ENCODE measurements at places on chromosomes 12 and 14. TPM values are rescaled to one million over a fixed set of nuclear protein-coding genes. Genes with fewer than 3 reads are reported as not detected.
A peak's percentile ranks its signal among the peaks of the same experiment; 100 is the strongest.

DNA sequence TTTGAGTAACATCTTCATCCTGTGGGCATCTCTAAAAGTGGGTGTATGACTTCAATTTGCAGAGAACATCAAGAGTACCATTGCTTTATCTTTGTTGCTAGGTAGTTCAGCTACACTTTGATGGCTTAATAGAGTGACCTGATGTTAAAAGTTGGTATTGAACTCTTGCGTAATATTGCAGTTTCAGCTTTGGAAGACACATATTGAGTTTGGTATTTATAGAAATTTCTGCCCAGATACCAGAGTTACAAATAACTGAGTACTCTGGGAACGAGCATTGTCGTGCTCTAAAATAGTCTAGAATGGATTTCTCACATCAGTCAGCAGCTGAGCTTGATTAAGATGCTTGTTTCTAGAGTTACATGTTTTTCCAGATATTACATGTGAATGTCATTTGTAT is 24.8 kb upstream of the AKAP5 start:
- no peak for DNase-seq
- H3K27ac ChIP-seq = no peak overlapping the region
- H3K36me3 ChIP-seq = peaks cover 76% of the 10 kb centered on the region
- peaks cover 36% of the 10 kb centered on the region for H3K4me1 ChIP-seq
- H3K27me3 ChIP-seq = no peaks in the 10 kb centered on the region

- no peak overlapping the region for H3K4me3 ChIP-seq
- H3K27me3 ChIP-seq = peaks cover 17% of the 10 kb centered on the region
- H3K4me1 ChIP-seq = peaks cover 24% of the 10 kb centered on the region
- no peaks in the 10 kb centered on the region for H3K36me3 ChIP-seq
- H3K27ac ChIP-seq = peak overlapping the region; percentile 76
Observed at GRCh38 chr14:92759679-92760523, 11.5 kb upstream of the LGMN start.

GRCh38 chr12:128807161-128807724 is 16.5 kb downstream of the SLC15A4 start:
- H3K36me3 ChIP-seq = peaks cover 50% of the 10 kb centered on the region
- no peak for DNase-seq
- no peak overlapping the region for H3K27ac ChIP-seq
- peaks cover 23% of the 10 kb centered on the region for H3K4me1 ChIP-seq
- H3K4me3 ChIP-seq = no peak overlapping the region

DNA sequence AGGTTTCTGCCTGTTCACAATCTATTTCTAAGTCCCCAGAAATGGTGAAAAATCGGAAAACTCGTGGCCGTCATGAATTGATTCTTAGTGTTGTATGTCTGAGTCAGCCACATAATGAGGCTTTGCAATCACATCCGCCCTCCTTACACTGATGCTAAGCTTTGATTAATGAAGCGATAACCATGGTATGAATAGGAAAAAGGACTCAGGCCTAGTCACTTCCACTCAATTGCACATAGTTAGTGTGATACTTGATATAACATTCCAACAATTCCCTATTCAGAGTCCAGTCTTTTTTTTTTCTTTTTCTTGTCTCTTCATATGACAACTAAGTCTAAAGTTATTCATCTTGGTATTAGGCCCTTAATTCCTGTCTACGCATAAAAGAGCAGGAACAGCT is 1231.0 kb downstream of the VRK1 start:
- H3K27me3 ChIP-seq = no peaks in the 10 kb centered on the region
- DNase-seq = no peak
- no peaks in the 10 kb centered on the region for H3K36me3 ChIP-seq
- no peak overlapping the region for H3K27ac ChIP-seq
- H3K4me3 ChIP-seq = no peak overlapping the region

DNA sequence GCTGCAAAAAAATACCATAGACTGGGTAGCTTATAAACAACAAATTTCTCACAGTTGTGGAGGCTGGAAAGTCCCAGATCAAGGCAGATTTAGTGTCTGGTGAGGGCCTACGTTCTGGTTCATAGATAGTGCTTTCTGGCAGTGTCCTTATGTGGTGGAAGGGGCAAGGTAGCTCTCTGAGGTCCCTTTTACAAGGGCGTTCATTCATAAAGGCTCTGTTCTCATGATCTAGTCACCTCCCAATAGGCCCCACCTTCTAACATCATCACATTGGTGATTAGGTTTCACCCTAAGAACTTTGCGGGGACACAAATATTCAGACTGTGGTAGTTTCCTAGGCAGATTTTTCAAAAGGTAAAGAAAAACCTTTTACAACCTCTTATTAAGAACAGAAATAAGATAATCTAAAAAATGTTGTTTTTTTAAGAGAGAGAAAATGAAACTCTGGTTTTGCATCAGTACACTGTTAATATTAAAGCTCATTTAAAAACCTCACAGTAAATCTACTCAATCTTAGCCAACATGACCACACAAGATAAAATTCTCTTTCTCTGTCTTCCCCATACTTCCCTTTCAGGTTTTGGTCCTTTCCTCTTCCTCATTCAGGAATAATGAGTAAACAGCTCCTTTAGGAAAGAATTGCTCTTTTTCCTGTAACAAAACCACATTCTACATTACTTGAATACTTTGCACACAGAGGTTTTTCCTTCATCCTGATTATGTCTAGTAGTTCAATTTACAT is 117.5 kb downstream of the UNC79 start:
- no peaks in the 10 kb centered on the region for H3K4me1 ChIP-seq
- no peaks in the 10 kb centered on the region for H3K36me3 ChIP-seq
- H3K4me3 ChIP-seq = no peak overlapping the region
- H3K27me3 ChIP-seq = peaks cover 19% of the 10 kb centered on the region

- H3K27ac ChIP-seq = peak overlapping the region; percentile 98
- no peaks in the 10 kb centered on the region for H3K27me3 ChIP-seq
- peak overlapping the region; percentile 87 for H3K4me3 ChIP-seq
Observed at GRCh38 chr14:77033622-77034589, 5.4 kb upstream of the IRF2BPL start.

DNA sequence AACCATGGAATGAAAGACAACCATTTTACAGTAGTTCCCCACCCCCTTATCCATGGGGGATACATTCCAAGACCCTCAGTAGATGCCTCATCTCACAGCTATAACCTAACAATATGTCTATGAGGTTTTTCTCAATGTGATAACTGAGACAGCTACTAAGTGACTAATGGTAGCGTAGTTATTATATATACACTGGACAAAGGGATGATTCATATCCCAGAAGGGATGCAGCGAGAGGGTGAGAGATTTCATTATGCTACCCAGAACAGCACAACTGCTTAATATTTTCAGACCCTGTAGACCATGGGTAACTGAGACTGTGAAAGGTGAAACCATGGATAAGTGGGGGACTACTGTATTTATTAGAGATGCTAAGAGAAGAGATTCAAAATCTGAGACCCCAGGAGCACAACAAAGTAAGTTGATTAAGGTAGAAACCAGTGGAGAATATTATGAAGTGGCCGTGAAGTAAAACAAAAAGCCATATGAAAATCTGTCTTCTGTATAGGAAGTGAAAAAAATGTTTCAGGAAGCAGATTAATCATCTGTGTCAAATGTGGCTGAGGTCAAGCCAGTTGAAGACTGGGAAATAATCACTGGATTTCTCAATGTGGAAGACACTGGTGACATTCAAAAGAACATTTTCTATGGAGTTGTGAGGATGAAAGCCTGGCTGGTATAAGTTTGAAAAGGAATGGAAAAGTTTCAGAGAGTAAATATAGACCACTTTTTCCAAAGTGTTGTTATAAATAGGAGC is 77.2 kb downstream of the RPL10L start:
- no peaks in the 10 kb centered on the region for H3K27me3 ChIP-seq
- no peak for DNase-seq
- H3K4me3 ChIP-seq = no peak overlapping the region
- H3K4me1 ChIP-seq = no peaks in the 10 kb centered on the region

DNA sequence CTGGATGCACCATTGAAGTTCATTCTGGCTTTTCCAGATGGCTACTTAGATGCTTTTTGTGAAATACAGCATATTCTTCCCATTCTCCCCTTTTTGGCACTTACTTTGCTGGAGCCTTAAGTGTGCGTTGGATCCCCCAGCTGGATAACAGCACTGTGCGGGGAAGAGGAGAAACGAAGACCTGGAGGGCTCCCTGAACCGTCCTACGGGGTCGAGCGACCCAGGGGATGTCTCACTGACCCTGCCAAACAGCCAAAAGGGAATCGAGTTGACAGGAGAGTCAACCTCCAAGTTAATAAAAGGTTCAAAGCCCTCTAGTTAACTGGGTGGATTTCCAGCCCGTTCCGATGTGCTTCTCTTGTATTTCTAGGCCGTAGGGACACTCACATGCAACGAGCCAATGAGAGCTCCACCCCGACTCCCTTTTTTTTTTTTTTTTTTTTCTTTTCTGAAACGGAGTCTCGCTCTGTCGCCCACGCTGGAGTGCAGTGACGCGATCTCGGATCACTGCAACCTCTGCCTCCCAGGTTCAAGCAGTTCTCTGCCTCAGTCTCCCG is 1.0 kb upstream of the CAMKK2 start:
- peak overlapping the region; percentile 78 for H3K4me3 ChIP-seq
- peak overlapping the region; percentile 81 for H3K27ac ChIP-seq
- peaks cover 22% of the 10 kb centered on the region for H3K4me1 ChIP-seq
- no peaks in the 10 kb centered on the region for H3K27me3 ChIP-seq
- DNase-seq = peak; percentile 88

GRCh38 chr12:7966563-7966962 is 30.6 kb upstream of the SLC2A3 start:
- peaks cover 36% of the 10 kb centered on the region for H3K36me3 ChIP-seq
- no peaks in the 10 kb centered on the region for H3K27me3 ChIP-seq
- H3K4me1 ChIP-seq = peaks cover 23% of the 10 kb centered on the region
- H3K27ac ChIP-seq = peak overlapping the region; percentile 20
- peak; percentile 36 for DNase-seq
- H3K4me3 ChIP-seq = peak overlapping the region; percentile 49

GRCh38 chr12:114657597-114657920 is 26.4 kb downstream of the TBX3 start:
- peaks cover 12% of the 10 kb centered on the region for H3K27me3 ChIP-seq
- no peaks in the 10 kb centered on the region for H3K4me1 ChIP-seq
- no peaks in the 10 kb centered on the region for H3K36me3 ChIP-seq
- no peak overlapping the region for H3K4me3 ChIP-seq
- H3K27ac ChIP-seq = no peak overlapping the region

GRCh38 chr12:66829660-66830325 is 150.9 kb upstream of the GRIP1 start:
- no peak overlapping the region for H3K4me3 ChIP-seq
- DNase-seq = peak; percentile 22
- H3K36me3 ChIP-seq = no peaks in the 10 kb centered on the region
- peak overlapping the region; percentile 48 for H3K27ac ChIP-seq

DNA sequence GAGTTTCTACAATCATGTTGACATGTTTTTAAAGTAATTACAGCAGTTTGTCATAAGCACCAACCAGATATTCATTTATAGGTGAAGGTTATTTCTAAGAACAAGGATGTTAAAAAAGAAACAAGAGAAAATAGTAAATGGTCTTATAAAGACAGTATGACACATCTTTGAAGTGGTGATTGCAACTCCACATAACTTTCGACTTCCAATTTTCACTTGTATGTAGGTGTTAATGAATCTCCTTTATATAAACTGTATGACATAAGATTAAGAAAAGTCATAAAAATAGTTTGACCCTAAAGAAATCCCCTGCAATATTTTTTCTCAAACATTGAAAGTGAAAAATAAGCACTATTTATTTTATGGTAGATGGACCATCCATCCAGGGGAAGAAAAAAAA is 144.8 kb upstream of the PTPRQ start:
- no peak overlapping the region for H3K4me3 ChIP-seq
- H3K4me1 ChIP-seq = no peaks in the 10 kb centered on the region
- no peaks in the 10 kb centered on the region for H3K27me3 ChIP-seq
- no peak overlapping the region for H3K27ac ChIP-seq
- no peaks in the 10 kb centered on the region for H3K36me3 ChIP-seq
- DNase-seq = no peak

GRCh38 chr12:13194401-13195110 is 2.0 kb upstream of the EMP1 start:
- H3K4me1 ChIP-seq = peaks cover 23% of the 10 kb centered on the region
- H3K36me3 ChIP-seq = no peaks in the 10 kb centered on the region
- H3K27me3 ChIP-seq = peaks cover 4% of the 10 kb centered on the region
- H3K4me3 ChIP-seq = no peak overlapping the region

- DNase-seq = no peak
- no peaks in the 10 kb centered on the region for H3K4me1 ChIP-seq
- no peak overlapping the region for H3K27ac ChIP-seq
- no peak overlapping the region for H3K4me3 ChIP-seq
- H3K27me3 ChIP-seq = peaks cover 22% of the 10 kb centered on the region
Observed at GRCh38 chr14:54299410-54300363, 97.1 kb upstream of the CDKN3 start.

DNA sequence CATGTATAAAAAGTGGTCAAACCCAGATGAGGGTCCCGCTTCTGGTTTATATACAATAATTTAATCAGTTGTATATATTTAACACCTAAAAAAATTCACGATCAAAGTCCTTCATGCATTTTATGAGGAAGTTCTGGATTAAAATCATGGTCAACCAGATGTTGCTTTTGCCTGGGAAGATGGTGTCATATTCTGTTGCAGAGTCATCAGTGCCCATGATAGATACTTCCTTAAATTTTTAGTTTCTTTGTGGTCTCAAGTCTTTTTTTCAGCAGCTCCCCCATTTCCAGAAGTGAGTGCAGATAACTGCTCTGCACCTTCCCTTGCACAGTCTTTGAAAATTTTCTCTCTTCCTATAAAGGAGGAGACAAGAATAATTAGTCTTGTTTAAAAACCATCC is 16.1 kb downstream of the ERP29 start:
- H3K4me1 ChIP-seq = peaks cover 19% of the 10 kb centered on the region
- peaks cover 43% of the 10 kb centered on the region for H3K36me3 ChIP-seq
- peak overlapping the region; percentile 14 for H3K27ac ChIP-seq
- no peaks in the 10 kb centered on the region for H3K27me3 ChIP-seq
- no peak overlapping the region for H3K4me3 ChIP-seq

- H3K4me3 ChIP-seq = no peak overlapping the region
- H3K36me3 ChIP-seq = peaks cover 55% of the 10 kb centered on the region
- H3K27me3 ChIP-seq = no peaks in the 10 kb centered on the region
- H3K27ac ChIP-seq = no peak overlapping the region
- no peak for DNase-seq
Observed at GRCh38 chr12:110537605-110538409, 35.7 kb downstream of the RAD9B start.

DNA sequence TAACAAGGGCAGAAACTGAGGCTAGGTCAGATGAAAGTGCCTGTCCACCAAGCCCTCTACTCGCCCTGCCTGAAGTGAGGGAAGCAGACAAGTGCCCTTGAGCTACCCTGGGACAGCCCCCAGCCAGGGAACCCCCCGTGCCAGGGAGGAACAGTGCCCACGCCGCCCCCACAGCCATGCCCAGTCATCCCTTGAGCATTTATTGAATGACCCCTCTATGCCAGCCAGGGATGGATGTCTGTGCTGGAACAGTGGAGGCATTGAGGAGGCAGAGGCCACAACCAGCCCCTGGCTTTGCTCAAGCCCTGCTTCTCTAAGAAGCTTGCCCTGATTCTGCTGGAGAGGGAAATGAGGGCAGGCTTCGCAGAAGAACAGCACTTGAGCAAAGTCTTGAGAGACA is 3.7 kb upstream of the AQP6 start:
- H3K27ac ChIP-seq = no peak overlapping the region
- no peak for DNase-seq
- H3K27me3 ChIP-seq = peaks cover 16% of the 10 kb centered on the region

- H3K36me3 ChIP-seq = peaks cover 27% of the 10 kb centered on the region
- H3K27ac ChIP-seq = no peak overlapping the region
- H3K27me3 ChIP-seq = no peaks in the 10 kb centered on the region
- H3K4me1 ChIP-seq = peaks cover 31% of the 10 kb centered on the region
- DNase-seq = no peak
Observed at GRCh38 chr12:64752833-64753238, 6.4 kb downstream of the GNS start.

CFAP251 gene
- total RNA-seq = 2.9 TPM

AQP5 gene
- not detected for total RNA-seq

EML1 gene
- total RNA-seq = 0.56 TPM

LRRIQ1 gene
- not detected for total RNA-seq

TAS2R30 gene
- total RNA-seq = 2.3 TPM

VRK1 gene
- 82.4 TPM for total RNA-seq

NRXN3 gene
- total RNA-seq = not detected

BEGAIN gene
- 5.5 TPM for total RNA-seq

GYS2 gene
- not detected for total RNA-seq

All from activated CD8-positive, alpha-beta T cell treated with anti-CD3 and anti-CD28 coated beads for 36 hours (primary cell).